AG04449 (cell line): ENCODE measurements at places on chromosomes 4 and X.

DNA sequence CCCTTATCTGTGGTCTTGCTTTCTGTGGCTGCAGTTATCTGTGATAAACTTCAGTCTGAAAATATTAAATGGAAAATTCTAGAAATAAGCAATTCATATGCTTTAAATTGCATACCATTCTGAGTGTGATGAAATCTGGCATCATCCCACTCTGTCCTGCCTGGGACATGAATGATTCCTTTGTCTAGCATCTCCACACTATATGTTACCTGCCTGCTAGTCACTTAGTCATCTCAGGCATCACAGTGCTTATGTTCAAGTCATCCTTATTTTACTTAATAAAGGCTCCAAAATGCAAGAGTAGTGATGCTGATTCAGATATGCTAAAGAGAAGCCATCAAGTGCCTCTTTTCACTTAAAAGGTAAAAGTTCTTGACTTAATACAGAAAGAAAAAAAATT, 14.3 kb upstream of the RAB9B start:
- DNase-seq = no peak

GRCh38 chr4:182179105-182179504, 64.1 kb upstream of the TENM3 start:
- DNase-seq = no peak

- no peak for DNase-seq
Measured at GRCh38 chr4:136562834-136563233, 969.5 kb downstream of the PCDH18 start.

DNA sequence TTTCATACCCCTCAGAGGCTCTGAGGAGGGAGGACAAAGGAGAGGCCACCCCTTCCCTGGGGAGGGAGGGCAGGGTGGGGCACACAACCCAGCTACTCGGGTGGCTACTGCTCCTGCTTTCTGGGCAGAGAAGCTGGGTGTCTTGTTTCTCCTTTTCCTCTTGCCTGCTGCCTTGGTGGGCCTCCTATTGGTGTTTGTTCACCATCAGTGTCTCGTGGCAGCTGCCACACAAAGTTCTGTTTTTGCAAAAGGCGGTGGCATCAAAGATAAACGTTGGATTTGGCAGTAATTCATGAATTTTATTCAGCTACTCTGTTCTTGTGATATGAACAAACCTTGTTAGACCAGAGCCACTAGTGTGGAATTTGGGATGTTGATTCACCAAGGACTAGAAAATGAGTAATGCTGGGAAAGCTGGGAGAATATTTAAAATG, 153.0 kb upstream of the SCML1 start:
- no peak for DNase-seq

GRCh38 chr4:41640906-41641305, 102.9 kb downstream of the LIMCH1 start:
- DNase-seq = no peak

DNA sequence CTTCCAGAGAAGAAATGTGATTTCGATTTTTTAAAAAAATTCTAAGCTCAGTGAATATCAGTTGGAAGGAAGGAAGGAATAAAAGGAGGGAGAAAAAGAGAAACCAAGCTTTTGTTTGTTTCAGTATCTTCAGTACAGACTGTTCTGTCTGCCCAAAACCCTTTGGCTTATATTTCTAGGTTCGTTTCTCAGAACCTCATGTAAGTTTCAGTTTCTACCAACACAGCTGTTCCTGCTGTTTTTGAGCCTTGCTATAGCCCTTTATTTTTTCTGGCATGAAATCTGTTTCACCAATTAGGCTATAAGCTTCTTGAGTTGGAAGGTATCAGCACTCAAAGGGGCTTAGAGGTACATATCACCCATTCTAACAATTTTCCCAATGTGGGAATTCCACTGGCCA, 157.9 kb downstream of the GBA3 start:
- no peak for DNase-seq

GRCh38 chr4:8039290-8039689, 99.6 kb upstream of the AFAP1 start:
- no peak for DNase-seq

- DNase-seq = no peak
Measured at GRCh38 chr4:56183344-56183959, 203.8 kb downstream of the AASDH start.

DNA sequence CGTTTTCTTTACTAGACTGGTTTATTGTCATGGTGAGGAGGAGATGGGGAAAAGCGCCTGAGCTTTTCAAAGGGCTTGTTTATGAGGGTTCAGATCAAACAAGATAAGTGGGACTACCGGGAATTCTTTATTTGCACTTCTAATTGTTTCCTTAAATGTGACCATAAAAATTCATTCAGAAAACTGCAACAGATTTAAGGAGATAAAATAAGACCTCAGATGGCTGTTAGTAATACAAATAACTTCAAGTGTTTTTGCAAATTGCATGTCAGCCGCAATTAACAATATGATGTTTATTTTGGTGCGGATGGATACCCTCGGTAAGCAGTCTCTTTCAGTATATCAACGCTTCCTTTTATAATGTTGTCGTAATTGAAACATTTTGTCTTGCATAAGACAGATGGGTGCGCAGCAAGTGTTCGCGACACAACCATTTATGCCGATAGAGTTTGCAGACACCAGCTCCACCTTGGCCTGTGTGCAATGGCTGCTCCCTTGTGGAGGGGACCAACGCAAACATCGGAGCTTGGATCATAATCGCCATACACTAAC, 151.0 kb downstream of the C4orf33 start:
- no peak for DNase-seq
